ENCODE measurements at places on chromosomes 4 and X. TPM values are rescaled to one million over a fixed set of nuclear protein-coding genes. Genes with fewer than 3 reads are reported as not detected.
A peak's percentile ranks its signal among the peaks of the same experiment; 100 is the strongest.

The LAMP2 gene
- total RNA-seq: 31.8 TPM

DNA sequence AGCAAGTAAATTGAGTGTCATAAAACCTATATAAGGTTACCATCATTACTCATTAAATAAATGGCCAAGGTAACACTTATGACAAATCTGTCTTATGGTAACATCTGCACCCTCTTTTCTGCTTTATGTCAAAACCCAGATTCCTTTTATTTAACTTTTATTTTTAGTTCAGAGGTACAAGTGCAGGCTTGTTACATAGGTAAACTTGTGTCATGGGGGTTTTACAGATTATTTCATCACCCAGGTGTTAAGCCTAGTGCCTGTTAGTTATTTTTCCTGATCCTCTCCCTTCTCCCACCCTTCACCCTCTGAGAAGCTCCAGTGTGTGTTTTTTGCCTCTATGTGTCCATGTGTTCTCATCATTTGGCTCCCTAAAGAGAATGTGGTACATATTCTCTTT is 930.7 kb downstream of the CCSER1 start:
- H3K36me3 ChIP-seq: no peaks in the 10 kb centered on the region
- no peaks in the 10 kb centered on the region for H3K4me1 ChIP-seq
- H3K4me3 ChIP-seq: no peak overlapping the region
- DNase-seq: no peak

DNA sequence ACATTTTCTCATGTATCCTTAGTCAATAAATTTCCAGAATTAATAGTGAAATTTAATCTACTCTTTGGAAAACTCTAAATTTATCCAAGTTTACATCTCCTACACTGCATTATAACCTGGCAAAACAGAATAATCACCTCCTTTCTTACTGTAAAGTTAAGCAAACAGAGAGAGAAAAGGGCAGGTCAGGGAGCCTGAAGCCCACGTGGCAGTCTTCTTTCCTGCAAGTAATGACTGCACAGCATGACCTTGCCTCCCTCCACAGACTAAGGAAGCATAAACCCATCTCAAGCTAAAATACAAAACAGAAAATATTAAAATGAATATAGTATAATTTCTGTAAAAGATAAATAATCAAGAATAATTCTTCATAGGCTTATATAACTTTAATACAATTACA is 1153.0 kb downstream of the C4orf33 start:
- H3K27ac ChIP-seq: no peak overlapping the region
- no peaks in the 10 kb centered on the region for H3K36me3 ChIP-seq
- DNase-seq: no peak

- peaks cover 2% of the 10 kb centered on the region for H3K36me3 ChIP-seq
- H3K27me3 ChIP-seq: no peaks in the 10 kb centered on the region
- H3K27ac ChIP-seq: peak overlapping the region; percentile 88
- DNase-seq: no peak
- H3K4me1 ChIP-seq: peaks cover 91% of the 10 kb centered on the region
Observed at GRCh38 chr4:152104901-152105357, 344.1 kb upstream of the GATB start.

DNA sequence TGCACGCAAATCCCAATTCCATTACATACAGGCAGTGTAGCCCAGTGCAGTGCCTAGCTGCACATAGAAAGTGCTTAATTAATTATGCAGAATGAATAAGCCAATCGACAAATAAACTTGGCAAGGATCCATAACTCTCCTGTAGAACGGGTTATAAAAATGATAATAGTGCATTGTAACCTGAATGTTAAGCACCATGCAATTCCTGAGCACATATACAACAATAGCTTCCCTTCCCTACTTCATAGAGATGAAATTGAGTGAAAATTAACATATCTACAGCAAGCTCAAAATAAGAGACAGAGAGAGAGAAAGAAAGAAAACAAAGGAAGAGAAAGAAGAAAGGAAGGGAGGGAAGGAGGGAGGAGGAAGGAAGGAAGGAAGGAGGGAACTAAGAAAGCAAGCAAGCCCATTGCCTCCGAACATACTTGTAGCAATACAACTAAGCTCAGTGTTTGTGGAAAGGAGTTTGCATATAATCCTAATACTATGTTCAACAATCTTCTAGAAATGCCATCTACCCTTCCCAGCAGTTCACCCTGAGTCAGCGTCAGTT is 1074.0 kb upstream of the LCORL start:
- no peaks in the 10 kb centered on the region for H3K4me1 ChIP-seq
- no peak for DNase-seq
- H3K4me3 ChIP-seq: no peak overlapping the region
- H3K36me3 ChIP-seq: no peaks in the 10 kb centered on the region
- no peaks in the 10 kb centered on the region for H3K27me3 ChIP-seq

Measured in activated T-cell treated with anti-CD3 and anti-CD28 coated beads, Interleukin-2, amount 50 U/mL, for 72 hours (primary cell).